ENCODE measurements at places on chromosomes 6 and 20.

DNA sequence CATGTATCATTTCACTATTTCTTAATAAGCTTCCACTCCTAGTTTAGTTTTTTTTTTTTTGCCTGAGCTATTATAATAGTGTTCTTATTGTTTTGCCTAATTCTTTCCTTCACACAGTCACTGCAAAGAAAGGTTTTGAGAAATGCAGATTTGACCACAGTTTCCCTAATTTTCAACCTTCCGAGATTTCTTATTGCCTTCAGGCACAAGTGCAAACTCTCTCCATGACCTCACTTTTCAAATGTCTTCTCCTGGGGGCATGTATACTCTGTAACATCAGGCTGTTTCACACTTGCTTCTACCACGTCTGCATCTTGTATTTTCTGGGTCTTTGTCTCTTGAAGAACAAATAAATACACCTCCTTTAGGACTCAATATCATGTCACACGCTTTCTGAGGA lies 339.0 kb upstream of the CITED2 start:
- no peaks in the 10 kb centered on the region for H3K36me3 ChIP-seq
- H3K27me3 ChIP-seq = no peaks in the 10 kb centered on the region
- no peak overlapping the region for H3K27ac ChIP-seq
- no peak for DNase-seq

DNA sequence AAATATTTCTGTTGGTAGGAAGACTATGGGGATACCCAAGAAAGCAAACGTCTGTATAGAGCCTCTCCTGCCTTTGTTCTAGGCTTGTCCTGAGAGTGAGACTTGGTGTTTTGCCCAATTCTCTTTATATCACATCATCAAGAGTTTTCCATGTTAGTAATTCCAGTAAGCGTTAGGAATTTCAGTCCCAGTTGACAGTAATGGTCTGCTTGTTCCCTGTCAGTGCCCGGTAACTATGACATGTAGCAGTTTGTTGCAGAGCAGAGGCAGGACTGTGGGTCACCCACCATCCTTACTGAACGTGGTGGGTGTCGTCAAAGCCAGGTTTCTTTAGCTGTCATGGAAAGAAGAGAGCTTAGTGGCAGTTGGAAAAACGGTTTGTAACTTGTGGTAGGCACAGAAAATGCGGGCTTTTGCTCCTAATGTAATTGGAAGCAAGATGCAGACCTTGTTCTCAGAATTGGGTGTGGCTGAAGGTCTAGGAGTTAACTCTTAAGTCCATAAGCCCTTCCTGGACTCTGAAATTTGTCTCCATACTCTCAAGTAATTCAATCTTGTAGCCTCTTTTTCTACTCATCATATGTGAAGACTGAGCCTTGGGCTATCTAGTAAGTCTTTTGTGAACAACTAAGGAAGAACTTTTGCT lies 188.8 kb downstream of the TMEM242 start:
- no peaks in the 10 kb centered on the region for H3K36me3 ChIP-seq
- no peak for DNase-seq
- no peak overlapping the region for H3K27ac ChIP-seq
- H3K4me1 ChIP-seq = peaks cover 6% of the 10 kb centered on the region
- no peak overlapping the region for H3K4me3 ChIP-seq
- peaks cover 6% of the 10 kb centered on the region for H3K27me3 ChIP-seq

DNA sequence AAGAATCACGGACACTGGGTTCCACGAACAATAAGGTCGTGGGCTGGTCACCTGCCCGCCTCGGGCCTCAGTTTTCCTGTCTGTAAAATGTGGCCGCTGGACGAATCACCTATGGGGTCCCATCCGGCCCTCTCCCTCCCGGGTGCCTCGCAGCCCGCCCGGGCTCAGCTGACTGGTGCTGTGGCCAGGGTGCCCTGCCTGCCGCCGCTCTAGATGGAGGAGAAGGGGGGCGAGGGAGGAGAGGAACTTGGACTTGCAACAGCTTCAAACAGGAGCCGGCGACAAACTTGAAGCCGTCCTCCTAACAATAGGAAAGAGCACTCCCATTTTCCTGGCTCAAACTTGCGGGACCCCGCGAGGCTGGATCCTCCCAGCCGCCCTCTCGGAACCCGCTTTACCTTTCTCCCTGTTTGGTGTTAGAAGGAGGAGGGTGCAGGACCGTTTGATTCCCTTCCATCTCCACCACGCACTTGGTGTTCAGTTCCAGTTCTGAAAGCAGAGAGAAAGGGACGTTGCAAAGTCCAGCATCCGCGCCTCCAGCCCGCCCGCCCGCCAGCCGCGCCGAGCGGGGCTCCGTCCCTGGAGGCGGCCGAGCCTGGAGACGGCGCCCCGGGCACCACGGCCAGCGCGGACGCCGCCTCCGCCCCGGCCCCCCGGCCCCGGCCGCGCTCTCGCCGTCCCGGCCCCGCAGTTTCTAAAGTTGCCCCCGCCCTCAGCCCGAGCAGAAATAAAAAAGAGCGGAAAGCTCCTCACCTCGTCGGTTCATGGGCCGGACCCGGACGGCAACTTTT lies 584 bp downstream of the KIF13A start:
- H3K4me1 ChIP-seq = peaks cover 14% of the 10 kb centered on the region
- H3K27me3 ChIP-seq = peaks cover 6% of the 10 kb centered on the region
- H3K36me3 ChIP-seq = no peaks in the 10 kb centered on the region
- H3K4me3 ChIP-seq = peak overlapping the region; percentile 91

DNA sequence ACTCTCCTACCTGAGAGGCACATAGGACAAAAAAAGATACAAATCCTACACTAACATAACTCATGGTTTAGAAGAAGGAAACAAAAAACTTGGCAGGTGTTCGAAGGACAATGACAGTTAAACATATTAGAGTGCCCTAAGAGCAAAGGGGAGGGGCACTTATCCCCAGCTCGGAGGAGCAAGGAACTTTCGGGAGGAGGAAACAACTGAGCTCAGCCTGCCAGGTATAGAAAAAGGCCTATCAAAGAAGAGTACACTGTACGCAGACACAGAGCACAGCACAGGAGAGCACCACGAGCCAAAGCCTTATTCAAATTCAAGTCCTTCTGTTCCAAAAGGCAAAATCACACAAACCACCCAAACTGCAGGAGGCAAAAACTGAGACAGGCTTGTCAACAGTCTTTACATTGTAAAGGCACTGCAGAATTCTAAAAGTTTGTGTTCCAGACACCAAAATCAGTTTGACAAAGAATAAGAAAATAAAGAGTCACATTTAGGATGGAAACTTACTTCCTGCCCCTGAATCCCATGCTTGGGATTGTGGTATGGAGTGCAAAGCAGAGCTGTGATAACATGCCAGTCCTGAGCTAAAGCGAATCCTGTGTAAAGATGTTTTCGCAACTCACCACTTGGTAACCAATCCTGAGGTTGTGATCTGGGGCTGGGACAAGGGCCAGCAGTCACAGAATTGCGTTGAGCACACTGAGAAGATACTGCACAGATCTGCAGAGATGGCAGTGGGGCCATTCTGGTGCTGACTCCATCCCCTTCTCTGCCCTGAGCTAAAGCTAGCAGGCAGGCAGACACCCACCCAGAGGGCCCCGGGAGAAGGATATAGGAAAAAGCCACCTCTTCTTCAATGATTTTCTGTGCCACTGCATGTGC lies 108.6 kb downstream of the CHD6 start:
- no peak for DNase-seq
- peaks cover 3% of the 10 kb centered on the region for H3K27me3 ChIP-seq
- H3K36me3 ChIP-seq = no peaks in the 10 kb centered on the region
- no peak overlapping the region for H3K4me3 ChIP-seq
- peaks cover 16% of the 10 kb centered on the region for H3K4me1 ChIP-seq

- H3K27ac ChIP-seq = peak overlapping the region; percentile 7
- DNase-seq = no peak
- H3K36me3 ChIP-seq = no peaks in the 10 kb centered on the region
- H3K27me3 ChIP-seq = peaks cover 2% of the 10 kb centered on the region
Observed at GRCh38 chr6:15479761-15480160, 183.1 kb downstream of the DTNBP1 start.

DNA sequence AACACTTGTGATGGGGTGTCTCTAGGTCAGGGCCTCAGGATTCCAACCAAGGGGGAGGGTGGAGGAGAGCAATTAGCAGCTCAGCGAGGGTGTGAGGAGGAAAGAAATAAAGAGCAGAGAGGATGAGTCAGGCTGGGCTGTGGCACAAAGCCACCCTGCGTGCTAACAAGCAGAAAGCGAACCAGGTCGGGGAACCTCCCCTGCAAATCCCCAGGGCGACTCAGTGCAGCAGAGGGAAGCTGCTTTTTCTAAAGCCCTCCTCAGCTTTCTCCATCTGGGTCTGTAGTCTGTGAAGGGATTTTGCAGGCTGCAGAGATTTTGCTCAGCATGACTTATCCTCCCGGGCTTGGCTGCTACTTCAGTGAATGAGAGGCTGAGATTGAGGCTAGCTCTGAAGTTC lies 6.6 kb upstream of the SPO11 start:
- H3K36me3 ChIP-seq = no peaks in the 10 kb centered on the region
- peak overlapping the region; percentile 53 for H3K4me3 ChIP-seq
- H3K27ac ChIP-seq = peak overlapping the region; percentile 40
- H3K27me3 ChIP-seq = peaks cover 4% of the 10 kb centered on the region

GRCh38 chr6:3195420-3195694 lies 32.1 kb downstream of the TUBB2B start:
- DNase-seq = no peak
- H3K4me1 ChIP-seq = no peaks in the 10 kb centered on the region
- peaks cover 7% of the 10 kb centered on the region for H3K36me3 ChIP-seq
- no peaks in the 10 kb centered on the region for H3K27me3 ChIP-seq

DNA sequence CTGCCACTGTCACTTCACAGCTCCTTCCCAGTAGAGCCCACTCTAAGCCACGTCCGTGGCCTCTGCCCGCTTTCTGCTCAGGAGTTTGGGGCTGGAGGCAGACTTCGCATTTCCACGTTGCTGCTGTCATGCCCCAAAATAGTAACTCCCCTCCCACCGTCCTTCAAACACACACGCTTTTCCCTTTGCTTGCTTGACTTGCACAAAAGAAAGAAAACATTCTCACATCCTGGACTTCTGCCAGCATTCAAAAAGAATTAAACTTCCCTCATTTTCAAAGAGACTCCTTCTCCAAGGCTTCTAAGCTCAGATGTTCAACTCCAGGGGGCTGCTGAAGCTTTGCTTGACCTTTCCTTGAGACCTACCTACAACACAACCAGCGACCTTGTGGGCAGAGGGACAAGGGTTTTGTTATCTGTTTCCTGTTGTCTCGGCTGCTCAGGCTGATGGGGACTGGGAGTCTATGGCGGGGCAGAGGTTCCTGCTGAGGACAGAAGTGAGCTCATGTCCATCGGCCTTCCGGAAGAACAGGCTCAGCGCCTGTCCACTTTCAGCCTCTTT lies 263.8 kb upstream of the FOXQ1 start:
- no peak overlapping the region for H3K4me3 ChIP-seq
- H3K4me1 ChIP-seq = no peaks in the 10 kb centered on the region
- no peak for DNase-seq
- H3K36me3 ChIP-seq = no peaks in the 10 kb centered on the region
- H3K27me3 ChIP-seq = no peaks in the 10 kb centered on the region

- H3K4me3 ChIP-seq = no peak overlapping the region
- no peak overlapping the region for H3K27ac ChIP-seq
- no peaks in the 10 kb centered on the region for H3K36me3 ChIP-seq
- H3K27me3 ChIP-seq = no peaks in the 10 kb centered on the region
Observed at GRCh38 chr6:13101409-13101808, 226.9 kb downstream of the TBC1D7 start.

DNA sequence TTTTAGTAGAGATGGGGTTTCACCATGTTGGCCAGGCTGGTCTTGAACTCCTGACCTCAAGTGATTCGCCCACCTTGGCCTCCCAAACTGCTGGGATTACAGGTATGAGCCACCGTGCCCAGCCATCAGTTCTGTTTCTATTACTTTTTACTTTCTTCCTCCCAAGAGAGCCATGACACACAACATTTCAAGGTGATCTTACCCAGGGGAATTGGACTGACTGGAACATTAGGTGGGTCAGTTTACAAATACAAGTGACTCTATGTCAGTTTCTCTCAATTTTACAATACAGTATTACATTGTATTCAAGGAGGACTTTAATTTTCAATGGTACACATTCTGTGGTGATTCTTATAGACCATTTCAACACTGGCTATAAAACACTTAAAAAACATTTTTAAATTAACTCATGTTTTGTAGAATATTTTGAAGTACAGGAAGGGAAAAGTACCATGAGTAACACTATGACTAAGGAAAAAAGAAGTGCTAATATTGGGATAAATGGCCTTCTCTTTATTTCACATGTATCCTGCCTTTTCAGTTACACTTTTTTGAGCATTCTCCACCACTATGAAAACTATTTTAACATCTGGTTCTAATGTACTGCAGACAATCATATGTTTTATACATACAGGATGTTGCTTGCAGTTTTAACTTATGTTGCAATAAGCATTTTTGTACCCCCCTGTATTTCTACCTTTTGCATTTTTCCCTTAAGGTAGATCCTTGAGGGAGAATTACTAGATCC lies 8.4 kb downstream of the TPBG start:
- H3K4me1 ChIP-seq = no peaks in the 10 kb centered on the region
- no peak overlapping the region for H3K27ac ChIP-seq
- H3K4me3 ChIP-seq = no peak overlapping the region
- peaks cover 2% of the 10 kb centered on the region for H3K36me3 ChIP-seq
- DNase-seq = no peak

GRCh38 chr6:44041461-44042260 lies 85.6 kb downstream of the MRPL14 start:
- no peak for DNase-seq
- peaks cover 4% of the 10 kb centered on the region for H3K27me3 ChIP-seq
- H3K4me3 ChIP-seq = no peak overlapping the region
- no peak overlapping the region for H3K27ac ChIP-seq
- H3K36me3 ChIP-seq = no peaks in the 10 kb centered on the region

DNA sequence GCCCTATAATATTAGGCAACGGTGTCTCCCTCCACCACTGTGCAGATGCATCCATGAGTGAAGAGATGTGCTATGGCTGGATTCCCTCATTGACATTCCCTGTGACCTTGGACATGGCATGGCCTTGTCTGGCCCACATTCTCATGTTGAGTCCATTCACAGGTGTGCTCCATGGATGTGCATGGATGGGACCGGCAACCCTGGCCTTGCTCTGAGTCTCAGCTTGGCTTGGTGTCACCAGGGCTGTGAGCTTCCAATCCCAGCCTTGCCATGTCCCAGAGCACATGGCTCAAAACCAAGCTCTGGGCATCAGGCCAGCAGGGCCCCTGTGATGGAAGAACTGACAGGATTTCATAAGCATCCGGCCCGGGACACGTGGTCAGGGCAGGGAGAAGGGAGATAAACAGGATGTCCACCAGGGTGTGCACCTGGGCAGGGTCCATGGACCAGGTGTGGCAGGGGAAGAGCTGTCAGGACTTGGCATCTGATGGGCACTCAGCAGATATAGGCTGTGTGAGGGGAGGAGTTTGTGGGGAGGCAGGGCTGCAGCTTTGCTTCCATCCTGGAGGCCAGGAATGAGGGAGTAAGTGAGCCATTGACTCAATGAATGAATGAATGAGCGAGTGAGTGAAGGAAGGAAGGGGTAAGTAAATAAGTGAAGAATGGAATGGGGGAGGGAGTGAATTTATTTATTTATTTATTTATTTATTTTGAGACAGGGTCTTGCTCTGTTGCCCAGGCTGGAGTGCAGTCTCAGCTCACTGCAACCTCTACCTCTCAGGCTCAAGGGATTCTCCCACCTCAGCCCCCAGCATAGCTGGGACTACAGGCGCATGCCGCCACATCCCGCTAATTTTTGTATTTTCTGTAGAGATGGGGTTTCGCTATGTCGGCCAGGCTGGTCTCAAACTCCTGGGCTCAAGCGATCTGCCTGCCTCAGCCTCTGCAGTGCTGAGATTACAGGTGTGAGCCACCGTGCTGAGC lies 15.7 kb downstream of the NRSN2 start:
- H3K4me3 ChIP-seq = no peak overlapping the region
- no peak overlapping the region for H3K27ac ChIP-seq
- peaks cover 2% of the 10 kb centered on the region for H3K27me3 ChIP-seq
